Foreskin keratinocyte (primary cell): ENCODE measurements at places on chromosomes 13 and 19.

DNA sequence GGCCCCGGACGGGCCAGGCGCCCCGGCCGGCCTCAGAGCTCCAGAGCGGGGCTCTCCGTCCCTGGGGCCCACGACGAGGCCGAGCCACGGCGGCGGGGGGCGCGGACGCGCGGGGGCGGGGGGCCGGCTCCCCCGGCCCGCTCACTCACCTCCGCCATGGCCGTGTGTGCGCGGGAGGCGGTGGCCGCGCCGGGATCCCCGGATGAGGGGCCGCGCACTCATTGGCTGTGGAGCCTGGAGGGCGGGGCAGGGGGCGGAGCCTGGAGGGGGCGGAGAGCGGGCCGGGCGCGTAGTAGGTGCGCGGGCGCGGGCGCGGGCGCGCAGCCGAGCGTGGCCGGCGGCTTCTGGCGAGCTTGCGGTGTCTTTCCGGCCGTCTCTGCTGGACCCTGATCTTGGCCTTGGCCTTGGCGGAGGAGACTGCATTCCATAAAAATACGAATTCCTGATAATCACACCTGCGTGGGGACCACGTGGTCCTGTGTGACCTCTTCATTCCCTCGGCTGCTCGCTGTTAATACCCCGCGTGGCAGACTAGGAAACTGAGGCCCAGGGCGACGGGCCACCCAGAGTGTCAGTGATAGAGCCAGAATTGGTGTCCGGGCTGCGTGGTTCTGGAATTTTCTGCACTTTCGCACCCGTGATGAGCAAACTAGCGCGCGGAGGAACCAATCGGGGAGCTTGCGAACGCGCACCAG is at the start of gene MIER2:
TSS of gene MIER2 (minus strand) at position 172 of the 695 bp plus-strand sequence. CDS start at position 158, 14 bp downstream.
- DNase-seq = no peak

DNA sequence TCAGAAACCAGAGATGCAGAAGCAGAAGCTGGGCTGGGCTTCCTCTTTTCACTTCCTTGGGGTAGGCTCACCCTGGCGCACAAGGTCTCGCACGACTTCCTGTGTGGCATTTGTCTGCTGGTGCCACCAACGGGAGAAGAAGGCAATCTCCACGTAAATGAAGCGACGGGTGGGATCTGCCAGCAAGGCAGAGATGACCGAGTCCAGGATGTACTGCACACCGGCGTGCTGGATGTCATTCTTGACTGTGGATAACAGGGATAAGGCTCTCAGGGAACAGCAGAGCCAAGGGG is 1.3 kb downstream of the MAN2B1 start:
- no peak for DNase-seq

DNA sequence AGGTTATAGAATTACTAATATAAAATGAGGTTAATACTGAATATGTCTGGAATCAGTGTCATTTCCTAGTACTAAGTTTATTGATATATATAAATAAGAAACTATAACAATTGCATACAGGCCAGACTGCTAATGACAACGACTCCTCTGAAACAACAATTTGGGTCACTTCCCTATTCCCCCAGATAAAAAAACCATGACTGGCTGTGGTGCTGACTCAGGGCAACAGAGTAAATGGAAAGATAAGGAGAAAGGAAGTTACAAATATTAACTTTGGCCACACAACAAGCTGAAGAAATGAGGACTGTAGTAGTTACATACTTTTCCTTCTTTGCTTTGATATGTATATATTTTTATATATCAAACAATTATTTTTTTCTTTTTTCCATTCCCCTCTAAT is 263.7 kb upstream of the PCDH9 start:
- no peak for DNase-seq

- no peak for DNase-seq
These were observed 20.3 kb downstream of the ZNF433 start for GRCh38 chr19:12015015-12015752.

GRCh38 chr19:1473085-1473851 is 5.7 kb downstream of the C19orf25 start:
- DNase-seq = no peak

DNA sequence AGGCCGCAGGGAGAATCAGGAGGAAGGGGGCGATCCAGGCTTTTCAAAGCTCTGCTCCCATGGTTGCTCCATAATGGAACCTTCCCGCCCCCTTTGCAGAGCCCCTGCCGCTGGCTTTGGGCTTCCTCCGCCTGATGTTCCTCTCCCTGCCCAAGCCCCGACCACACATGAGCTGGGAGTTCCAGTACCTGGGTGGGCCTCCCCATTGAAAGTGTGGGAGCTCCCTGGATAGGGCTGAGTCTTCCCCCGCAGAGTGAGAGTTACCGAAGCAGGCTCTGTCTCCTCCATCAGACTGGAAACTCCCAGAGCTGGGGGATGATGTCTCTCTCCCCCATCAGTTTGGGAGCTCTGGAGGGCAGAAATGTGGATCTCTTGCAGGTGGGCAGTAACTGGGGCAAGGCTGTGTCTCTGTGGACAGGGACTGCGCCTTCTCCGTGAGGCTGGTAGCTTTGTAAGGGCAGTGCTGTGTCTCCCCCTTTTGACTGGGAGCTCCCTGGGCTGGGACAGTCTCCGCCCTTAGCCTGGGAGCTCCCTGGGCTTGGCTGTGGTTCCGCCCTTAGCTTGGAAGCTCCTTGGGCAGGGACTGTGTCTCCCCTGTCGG is 722 bp downstream of the DCAF15 start:
- peak; percentile 33 for DNase-seq

DNA sequence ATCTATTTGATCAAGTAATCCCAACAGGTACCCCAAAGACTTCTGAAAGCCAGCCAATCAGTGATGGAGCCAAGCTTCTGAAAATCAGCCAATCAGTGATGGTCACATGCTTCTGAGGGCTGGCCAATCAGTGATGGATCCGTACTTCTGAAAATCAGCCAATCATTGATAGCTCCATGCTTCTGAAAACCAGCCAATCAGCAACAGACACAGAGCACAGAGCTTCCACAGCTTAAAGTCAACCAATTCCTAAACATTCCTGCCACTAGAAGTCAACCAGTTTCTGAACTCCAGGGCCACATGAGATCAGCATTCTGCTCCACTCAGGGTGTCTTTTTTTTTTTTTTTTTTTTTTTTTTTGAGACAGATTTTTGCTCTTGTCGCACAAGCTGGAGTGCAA is 8.2 kb upstream of the HSD17B14 start:
- peak; percentile 16 for DNase-seq

- no peak for DNase-seq
These were observed 95.4 kb downstream of the RNASEH2B start for GRCh38 chr13:51004918-51005460.

DNA sequence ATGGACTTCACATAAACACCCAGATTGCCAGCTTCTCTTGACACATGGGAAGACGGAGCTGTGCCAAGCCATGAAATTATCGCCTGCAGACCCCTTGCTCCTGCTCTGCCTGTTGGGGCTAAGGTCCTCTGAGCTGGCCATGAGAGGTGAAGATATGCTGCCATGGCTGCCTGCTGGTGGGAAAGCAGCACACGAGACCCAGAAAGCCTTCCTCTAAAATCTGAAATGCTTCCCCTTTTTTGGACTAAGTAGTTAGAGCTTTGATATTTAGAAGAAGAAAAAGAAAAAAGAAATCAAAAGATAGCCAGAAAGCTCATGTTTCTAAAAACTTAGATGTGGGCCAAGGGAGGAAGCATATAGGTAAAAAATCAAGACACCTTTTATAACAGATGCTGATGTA is 11.2 kb downstream of the WDFY2 start:
- DNase-seq = no peak

- DNase-seq = no peak
These were observed 488.8 kb downstream of the KCTD12 start for GRCh38 chr13:76397413-76397812.

DNA sequence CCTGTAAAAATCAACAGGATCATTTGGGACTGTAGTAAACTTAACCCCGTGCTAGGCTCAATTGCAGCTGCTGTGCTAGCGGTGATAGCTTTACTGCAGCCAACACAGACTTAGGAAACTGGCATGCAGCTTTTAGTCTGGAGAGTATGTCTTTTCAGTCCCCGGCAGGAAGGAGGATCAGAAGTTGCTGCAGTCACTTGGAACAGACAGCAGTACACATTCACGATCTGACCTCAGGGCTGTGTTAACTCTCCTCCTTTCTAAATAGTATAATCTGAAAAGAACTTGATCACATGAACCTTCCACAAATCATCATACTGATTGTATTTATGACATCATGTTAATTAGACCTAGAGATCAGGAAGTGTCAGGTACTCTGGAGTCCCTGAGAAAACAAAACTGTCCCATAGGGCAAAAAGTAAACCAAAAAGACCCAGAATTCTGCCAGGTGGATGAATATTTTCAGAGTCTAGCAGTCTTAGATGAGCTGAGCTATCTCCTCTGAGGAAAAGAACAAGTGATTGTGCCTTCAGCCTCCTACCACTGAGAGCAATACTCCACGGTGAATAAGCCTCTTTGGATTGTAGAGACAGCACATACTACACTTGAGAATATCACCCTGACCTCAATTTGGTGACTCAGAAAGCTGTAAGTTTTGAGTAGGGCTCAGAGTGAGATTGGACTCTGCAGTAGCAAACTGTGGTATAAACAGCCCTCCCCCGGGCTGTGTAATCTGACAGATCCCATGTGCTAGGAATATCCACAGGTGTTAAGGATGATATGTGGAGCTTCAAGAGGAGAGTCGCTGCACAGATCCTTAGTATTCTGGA is 181.0 kb upstream of the GPR12 start:
- peak; percentile 36 for DNase-seq

- no peak for DNase-seq
These were observed 926 bp downstream of the ZNF587 start for GRCh38 chr19:57850553-57851017.

DNA sequence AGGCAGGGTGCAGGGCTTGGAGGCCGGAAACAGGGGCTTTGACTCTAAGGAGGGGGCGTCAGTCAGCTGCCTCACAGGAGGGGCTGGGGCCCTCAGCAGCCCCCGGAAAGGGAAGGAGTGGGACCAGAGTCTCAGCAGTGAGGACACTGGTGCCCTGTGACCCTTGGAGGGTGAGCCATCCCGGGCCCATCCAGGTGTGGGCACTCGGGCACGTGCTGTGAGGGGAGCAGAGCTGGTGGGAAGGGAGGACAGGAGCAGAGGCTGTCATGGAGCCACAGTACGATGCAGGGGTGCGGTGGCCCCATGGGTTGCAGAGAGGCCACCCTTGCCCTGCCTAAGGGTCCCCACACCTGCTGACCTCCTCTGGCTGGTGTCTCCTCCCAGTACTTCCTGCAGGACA is 19.1 kb upstream of the ZNF544 start:
- DNase-seq = no peak

- DNase-seq = no peak
These were observed 30.1 kb upstream of the USP12 start for GRCh38 chr13:27201661-27202060.

DNA sequence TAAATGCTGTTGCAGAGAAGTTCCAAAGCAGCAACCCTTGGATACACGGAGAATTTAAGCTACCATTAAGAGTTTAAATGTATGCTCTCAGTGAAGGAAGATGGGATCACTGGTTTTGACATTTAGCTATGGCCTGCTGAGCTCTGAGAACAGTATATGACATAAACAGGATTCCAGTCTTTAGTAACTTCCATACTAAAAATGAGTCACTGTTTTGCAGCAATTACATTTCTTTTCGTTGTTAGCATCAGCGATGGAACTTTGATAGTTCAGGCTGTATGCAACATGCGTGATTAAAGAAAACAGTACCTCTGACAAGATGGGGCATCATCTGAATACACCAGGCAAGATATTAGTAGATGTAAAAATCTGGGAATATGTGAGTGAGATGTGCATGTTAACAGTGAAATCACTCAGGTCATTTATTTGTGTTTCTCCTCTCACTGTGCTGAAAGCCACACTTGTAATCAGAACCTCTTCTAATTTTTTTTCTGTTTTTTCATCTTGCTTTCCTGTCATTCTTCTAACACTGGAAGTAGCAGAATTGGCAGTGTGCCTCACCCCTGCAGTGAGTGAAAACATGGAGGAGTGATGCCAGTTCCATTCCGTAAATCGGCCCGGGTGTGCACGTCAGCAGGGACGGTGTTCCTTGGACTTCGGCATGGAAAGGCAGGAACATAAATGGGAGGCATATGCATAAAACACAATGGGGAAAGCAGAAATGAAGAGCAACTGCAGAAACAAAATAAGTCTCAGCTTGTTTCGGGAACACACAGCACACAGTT is 361.5 kb downstream of the OXGR1 start:
- no peak for DNase-seq

DNA sequence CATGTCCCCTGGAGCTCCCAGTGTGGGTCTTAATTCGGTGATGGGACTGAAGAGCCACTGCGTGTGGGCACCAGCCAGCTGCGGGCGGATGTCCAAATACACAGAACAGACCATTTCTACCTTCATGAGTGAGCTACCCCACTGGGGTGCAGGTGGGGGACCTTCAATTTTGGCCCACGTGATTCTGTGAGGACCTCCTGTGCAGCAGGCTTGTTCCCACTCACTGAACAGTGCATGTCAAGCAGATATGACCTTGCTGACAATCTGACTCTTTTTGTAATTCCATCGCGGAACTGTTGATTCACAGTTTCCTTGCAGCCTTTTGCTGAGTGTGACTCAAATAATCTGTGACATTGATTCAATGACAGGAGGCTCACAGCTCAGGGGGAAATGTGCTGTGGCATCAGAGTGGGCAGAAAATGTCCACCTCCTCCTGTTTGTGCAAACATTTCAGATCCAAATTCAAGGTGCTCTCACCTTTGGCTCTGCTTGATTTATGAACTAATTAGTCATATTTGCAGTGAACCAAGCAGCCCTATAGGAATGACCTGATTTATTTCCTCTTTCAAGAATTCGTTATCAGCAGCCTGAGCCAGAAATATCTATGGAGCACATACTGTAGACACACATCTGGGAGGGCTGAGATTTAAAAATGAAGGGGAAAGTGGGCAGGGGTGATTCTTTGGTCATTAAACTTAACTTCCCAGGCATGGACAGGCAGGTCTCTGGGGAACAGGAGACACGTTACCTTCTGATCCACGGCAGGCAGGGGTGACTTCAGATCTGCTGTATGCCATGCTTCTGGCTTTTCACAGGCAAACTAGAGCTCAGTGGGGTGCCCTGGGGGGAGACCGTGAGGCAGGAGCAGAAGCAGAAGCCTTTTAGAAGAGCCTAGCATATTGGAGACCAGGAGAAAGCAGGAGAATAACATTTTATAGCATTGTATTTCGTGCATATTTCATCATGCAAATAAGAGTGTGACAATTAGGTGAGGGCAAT is 170.0 kb upstream of the KL start:
- DNase-seq = no peak
